ENCODE measurements at places on chromosomes 11 and 22.

- peaks cover 20% of the 10 kb centered on the region for H3K36me3 ChIP-seq
- no peaks in the 10 kb centered on the region for H3K27me3 ChIP-seq
- H3K4me3 ChIP-seq = peak overlapping the region; percentile 15
- DNase-seq = no peak
- no peak overlapping the region for H3K27ac ChIP-seq
- H3K4me1 ChIP-seq = peaks cover 65% of the 10 kb centered on the region
These were observed 43.2 kb downstream of the PIK3C2A start for GRCh38 chr11:17164361-17165246.

DNA sequence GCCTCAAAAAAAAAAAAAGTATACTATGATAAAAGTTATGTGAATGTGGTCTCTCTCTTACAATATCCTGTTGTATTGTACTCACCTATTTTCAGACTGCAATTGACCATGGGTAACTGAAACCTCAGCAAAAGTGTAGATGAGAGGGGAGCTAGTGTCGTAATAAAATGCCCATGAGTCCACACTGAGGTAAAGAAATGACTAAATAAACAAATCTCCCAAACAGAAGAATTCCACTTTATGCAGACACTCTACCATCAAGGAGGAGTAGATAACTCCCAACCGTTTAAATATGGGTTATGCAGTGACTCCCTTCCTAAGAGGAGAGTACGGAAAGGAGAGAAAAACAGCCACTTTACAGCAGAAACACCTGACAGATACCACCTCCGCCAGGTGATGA is 14.6 kb downstream of the GNB1L start:
- no peak overlapping the region for H3K27ac ChIP-seq
- DNase-seq = no peak
- no peak overlapping the region for H3K4me3 ChIP-seq
- H3K4me1 ChIP-seq = peaks cover 40% of the 10 kb centered on the region
- no peaks in the 10 kb centered on the region for H3K36me3 ChIP-seq

- peaks cover 21% of the 10 kb centered on the region for H3K36me3 ChIP-seq
- no peaks in the 10 kb centered on the region for H3K27me3 ChIP-seq
- no peak for DNase-seq
- no peak overlapping the region for H3K4me3 ChIP-seq
- H3K4me1 ChIP-seq = peaks cover 11% of the 10 kb centered on the region
These were observed 20.8 kb upstream of the ZBED5 start for GRCh38 chr11:10878408-10879214.

- peak overlapping the region; percentile 99 for H3K27ac ChIP-seq
- H3K36me3 ChIP-seq = peaks cover 13% of the 10 kb centered on the region
- peaks cover 2% of the 10 kb centered on the region for H3K27me3 ChIP-seq
- H3K4me3 ChIP-seq = peak overlapping the region; percentile 100
These were observed 451 bp downstream of the FHIP1B start for GRCh38 chr11:6233984-6234386.

GRCh38 chr11:31636983-31637382 is 127.4 kb downstream of the ELP4 start:
- no peak overlapping the region for H3K27ac ChIP-seq
- H3K4me1 ChIP-seq = no peaks in the 10 kb centered on the region
- H3K4me3 ChIP-seq = no peak overlapping the region

- no peak overlapping the region for H3K4me3 ChIP-seq
- H3K36me3 ChIP-seq = no peaks in the 10 kb centered on the region
- no peak overlapping the region for H3K27ac ChIP-seq
These were observed 23.1 kb upstream of the ANO5 start for GRCh38 chr11:22169833-22170232.

DNA sequence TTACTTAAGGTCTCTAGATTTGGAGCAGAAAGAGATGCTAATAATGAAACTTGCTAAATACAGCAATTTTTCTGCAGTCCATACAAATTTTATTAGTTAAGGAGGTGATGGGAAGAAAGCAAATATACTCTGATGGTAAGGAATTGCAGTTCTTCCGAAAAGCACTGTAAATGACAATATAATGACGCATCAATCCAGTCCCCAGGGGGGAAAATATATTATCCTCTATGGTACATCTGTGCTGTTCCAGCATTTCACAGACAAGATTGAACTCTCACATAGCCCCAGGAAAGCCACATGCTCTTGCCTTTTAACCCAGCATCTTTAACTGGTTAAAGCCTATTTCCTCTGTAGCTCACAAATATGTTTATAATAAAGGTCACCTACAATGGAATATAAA is 416.6 kb upstream of the CCDC90B start:
- H3K4me3 ChIP-seq = no peak overlapping the region
- no peaks in the 10 kb centered on the region for H3K36me3 ChIP-seq
- DNase-seq = no peak

DNA sequence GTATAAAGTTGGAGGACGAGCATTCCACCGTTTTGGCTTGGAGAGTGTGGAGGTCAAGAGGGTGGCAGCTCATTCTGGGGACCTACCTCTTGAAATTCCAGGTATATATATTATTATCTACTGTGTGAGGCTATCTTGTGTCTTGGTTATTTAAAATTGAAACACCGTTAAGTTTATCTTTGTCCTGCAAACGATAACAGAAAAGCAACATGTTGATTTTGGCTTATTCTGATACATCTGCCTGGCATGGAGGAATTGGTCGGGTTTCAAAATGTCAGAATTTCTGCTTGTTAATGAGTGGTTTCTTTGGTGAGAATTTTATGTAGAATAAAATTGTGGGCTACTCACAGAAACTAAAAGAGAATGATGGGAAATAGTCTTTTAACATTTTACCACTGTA is 54.4 kb downstream of the SVIP start:
- H3K36me3 ChIP-seq = no peaks in the 10 kb centered on the region
- H3K4me1 ChIP-seq = no peaks in the 10 kb centered on the region
- no peak overlapping the region for H3K4me3 ChIP-seq
- peaks cover 9% of the 10 kb centered on the region for H3K27me3 ChIP-seq

DNA sequence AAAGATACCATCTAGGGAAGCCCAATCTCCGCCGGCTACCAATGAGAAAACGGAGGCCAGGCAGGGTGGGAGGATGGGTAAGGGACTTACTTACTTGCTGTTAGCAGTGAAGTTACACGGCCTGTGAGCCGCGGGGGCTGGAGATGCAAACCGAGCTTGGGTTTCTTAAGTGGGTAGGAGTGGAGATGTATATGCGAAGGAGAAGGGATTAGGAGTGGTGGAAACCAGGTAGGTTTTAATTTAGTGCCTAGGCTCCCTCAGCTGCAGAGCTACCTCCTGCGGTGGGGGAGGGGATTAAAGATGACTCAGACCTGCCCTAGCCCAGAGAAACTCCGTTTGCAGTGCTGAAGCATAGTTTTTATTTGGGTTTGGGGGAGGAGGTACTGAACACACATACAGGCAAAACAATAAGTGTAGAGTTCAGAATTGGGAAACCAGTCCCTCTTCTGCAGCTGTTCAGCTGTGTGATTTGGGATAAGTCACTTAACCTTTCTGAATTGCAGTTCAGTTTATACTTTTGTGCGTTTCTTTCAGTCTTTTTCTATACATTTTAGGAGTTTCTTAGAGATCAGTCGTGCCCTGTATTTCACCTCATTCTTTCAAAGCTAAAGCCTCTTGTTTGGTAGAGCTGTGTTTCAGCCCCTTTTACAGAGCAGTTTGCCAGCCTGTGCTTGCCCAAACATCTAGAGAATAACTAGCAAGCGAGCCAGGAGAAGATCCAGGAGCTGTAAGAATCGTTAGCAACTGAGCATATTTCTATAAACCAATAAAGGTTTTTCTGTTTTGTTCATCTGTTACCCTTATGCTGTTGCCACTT is 596 bp upstream of the TNRC6B start:
- H3K27ac ChIP-seq = peak overlapping the region; percentile 95
- H3K4me3 ChIP-seq = peak overlapping the region; percentile 79
- DNase-seq = peak; percentile 55
- H3K4me1 ChIP-seq = peaks cover 27% of the 10 kb centered on the region
- H3K27me3 ChIP-seq = no peaks in the 10 kb centered on the region

DNA sequence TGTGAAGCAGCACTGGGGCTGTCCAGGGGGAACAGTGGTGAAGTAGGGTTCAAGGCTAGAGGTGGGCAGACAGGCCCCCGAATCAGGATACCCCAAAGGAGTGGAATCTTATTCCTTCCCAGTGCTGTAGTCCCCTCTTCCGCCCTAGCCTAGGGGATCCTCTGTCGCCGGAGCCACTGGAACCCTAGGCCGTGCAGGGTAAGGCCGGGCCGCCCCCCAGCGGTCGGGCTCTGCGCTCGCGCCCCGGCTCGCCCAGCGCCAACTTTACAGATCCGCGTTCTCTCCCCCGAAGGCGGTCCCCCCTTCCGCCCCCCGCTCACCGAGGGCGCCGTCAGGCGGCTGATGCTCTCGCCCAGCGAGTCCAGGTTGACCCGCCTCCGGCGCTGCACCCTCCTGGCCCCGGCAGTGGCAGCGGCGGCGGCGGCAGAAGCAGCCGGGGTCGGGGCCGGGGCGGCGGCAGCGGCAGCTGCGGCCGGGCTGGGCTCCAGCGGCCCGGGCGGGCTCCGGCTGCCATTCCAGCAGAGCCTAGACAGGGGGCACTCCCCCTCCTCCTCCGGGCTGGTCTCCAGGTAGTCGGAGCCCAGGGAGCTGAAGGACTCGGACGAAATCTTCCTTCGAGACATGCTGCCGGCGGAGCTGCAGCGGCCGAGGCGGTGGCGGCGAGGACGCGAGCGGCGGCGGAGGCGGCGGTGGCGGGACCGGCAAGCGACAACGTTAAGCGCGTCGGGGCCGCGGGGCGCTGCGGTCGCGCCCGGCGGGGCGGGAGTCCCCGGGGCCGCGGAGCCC is 650 bp downstream of the GUCY1A2 start:
- DNase-seq = no peak
- H3K4me1 ChIP-seq = peaks cover 5% of the 10 kb centered on the region
- no peak overlapping the region for H3K27ac ChIP-seq
- no peak overlapping the region for H3K4me3 ChIP-seq
- H3K36me3 ChIP-seq = no peaks in the 10 kb centered on the region

GRCh38 chr11:126332221-126332711 is 23.2 kb upstream of the ST3GAL4 start:
- no peak overlapping the region for H3K4me3 ChIP-seq
- peaks cover 14% of the 10 kb centered on the region for H3K4me1 ChIP-seq
- DNase-seq = no peak
- H3K27me3 ChIP-seq = no peaks in the 10 kb centered on the region

DNA sequence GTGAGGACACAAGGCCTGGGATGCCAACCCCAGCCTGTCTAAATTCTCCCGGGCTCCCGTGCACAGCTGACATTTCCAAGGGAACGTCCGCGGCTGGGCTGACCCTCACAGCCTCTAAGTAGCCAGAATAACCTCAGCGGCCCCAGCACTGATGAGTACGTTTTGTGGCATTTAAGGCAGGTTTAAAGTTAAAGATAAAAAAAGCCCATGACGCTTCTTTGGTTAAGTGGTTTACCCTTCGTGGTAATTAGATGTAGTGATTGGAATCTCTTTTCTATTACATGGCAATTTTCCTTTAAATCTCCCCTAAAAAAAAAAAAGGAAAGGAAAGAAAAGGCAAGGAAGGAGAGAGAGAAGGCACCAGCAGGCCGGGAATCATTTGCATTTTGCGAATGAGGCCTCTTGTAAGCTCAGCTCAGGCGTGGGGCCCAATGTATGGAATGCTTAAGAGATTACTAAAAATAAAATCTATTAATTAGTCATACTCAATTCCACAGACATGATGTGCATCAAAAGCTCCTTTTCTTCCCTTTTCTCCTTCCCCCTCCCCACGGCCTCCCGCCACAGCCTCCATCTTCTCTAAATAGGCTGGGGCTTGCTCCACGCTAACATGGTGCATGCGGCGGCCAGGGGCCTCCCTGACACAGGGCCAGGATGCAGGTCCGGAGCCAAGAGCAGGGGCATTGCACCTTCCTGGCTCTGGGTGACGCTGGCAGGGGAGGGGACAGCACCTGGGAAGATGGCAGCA is 44.1 kb downstream of the MACROD1 start:
- H3K36me3 ChIP-seq = no peaks in the 10 kb centered on the region
- DNase-seq = no peak

All from naive thymus-derived CD8-positive, alpha-beta T cell (primary cell).